ENCODE measurements at places on chromosomes 3 and 15.

- DNase-seq = no peak
Measured at GRCh38 chr3:161939918-161940620, 443.5 kb downstream of the OTOL1 start.

- no peak for DNase-seq
Measured at GRCh38 chr3:124584552-124585391, 145.5 kb upstream of the UMPS start.

- DNase-seq = no peak
Measured at GRCh38 chr3:179018808-179019207, 52.8 kb downstream of the ZMAT3 start.

- no peak for DNase-seq
Measured at GRCh38 chr3:16177962-16178627, 3.6 kb downstream of the GALNT15 start.

- no peak for DNase-seq
Measured at GRCh38 chr15:80789296-80789695, 10.1 kb downstream of the CEMIP start.

DNA sequence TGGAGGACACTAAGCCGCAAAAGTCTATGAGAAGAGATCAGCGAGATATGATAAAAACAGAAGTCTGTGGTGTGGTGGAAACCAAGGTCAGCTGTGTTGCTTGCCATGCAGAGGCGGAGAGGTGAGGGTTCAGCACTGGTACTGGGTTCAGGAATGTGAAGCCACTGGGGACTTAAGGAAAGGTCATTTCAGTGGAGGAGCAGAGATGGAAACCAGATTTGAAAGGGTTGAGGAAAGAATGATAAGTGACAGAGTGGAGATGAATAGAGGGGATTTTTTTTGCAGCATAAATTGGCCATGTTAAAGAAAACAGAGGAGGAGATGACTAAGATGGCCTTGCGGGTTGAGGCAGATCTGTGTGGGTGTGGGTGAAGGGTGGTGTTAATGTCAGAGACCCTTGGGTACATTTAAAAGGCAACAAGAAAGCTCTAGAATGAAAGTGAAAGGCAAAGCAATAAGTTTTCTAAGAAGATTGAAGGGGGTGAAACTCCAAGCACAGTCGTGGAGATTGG, 265.5 kb downstream of the ADAMTSL3 start:
- no peak for DNase-seq

DNA sequence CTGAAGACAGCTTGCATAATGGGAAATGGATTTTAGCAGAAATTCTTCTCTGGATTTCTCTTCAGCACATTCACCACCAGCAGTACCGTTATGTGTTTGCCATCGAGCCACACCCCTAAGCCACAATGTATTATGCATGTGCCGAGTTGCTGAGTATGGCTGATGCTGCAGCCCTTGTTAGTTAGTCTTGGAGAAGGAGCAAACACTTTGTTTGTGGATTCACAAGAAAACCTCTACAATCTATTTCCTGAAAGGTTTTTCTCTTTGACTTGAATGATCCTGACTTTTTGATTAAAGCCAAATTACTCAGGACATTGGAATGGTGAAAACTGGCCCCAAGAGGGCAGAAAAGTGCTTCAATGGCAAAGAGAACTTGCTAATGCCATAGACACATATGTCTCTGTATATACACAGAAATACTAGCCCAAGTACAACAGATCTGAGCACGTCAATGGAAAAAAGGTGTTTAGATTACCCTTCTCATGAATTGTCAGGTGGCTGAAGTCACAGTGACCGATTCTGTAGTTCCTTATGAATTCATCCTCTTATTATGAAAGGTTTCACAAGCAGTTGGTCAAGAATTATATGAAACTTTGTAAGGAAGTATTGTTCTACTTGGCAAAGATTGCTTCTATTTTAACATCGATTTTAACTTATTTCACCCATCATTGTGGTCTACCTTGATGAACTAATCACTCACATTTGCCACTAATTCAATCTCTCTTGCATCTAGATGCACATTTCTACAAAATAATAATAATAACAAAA, 103.0 kb downstream of the P3H2 start:
- no peak for DNase-seq

- no peak for DNase-seq
Measured at GRCh38 chr3:110686701-110687100, 384.9 kb upstream of the NECTIN3 start.

DNA sequence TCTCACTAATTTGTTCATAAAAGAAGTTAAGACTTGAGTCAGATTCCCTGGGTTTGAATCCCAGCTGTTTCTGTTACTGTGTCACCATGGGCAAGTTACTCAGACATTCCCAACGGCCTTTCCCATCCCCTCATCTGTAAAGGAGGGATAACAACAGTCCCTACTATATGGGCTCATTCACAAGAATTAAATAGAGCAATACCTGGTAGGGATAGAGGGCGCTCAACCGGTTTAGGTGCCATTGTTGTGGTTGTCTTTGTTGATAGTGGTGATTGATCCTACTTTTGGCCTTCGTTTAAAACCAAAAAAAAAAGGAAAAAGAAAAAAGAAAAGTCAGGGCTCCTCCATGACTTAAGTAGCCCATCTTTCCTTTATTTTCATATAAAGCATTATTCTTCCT, 563.1 kb downstream of the GRM7 start:
- DNase-seq = no peak

- peak; percentile 92 for DNase-seq
Measured at GRCh38 chr15:60371175-60372051, 26.4 kb downstream of the ANXA2 start.

GRCh38 chr3:143849854-143850549, 1.7 kb upstream of the SLC9A9 start:
- peak; percentile 19 for DNase-seq

GRCh38 chr15:99616129-99616528, 50.3 kb downstream of the MEF2A start:
- DNase-seq = no peak

DNA sequence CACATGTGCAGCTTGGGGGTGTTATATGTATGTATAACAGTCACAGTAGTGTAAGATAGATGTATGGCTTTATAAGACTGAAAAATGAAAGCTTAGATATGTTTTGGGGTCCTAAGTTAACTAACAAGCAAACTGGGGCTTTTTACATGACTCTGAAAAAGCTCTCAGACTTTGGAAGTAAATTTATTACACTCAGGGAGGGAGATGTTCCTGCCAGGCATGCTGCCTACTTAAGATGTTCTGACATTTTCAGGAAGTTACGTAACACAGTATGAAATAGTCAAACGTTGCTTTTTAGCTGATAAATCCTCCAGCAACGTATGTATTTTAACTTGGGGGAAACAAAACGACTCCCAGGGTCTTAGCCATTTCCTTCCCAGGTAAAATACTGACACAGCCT, 1.7 kb upstream of the IFT57 start:
- DNase-seq = no peak

- DNase-seq = no peak
Measured at GRCh38 chr15:96209285-96209735, 121.2 kb upstream of the NR2F2 start.

- peak; percentile 68 for DNase-seq
Measured at GRCh38 chr15:80317389-80318182, 65.6 kb upstream of the CTXND1 start.

DNA sequence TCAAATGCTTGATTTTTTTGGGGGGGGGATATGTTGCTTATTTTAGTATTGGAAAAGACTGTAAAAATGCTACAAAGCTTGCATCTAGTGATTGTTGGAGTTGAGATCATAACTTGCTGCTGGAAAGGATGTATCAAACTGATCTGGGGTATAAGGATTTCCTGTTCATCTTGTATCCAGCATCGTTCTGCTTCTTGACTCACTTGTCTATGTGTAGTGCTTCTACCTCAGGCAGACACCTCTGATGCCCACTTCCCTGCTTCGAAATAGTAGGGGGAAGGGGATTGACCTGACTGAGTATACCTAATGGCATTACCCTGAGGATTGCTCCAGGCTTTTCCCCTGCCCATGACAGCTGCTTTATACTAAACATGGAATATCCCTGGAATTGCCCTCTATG, 42.7 kb downstream of the STT3B start:
- no peak for DNase-seq

DNA sequence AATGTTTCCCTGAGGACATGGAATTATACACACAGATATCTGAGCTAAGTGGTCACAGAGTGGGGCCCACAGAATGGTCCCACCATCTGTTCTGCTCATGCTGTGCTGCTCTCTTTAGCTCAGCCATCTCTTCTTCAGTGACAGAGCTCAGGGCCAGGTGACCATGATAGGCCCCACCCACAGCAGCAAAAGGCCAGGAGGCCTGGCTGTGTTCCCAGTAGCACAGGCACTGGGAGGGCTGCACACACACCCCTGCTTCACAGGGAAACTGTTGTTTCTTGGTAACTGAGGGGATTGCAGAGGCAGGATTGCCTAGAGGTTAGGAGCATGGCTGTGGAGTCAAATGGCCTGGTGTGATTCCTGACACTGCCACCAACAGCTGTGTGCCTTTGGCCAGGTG, 4.8 kb upstream of the FBXW12 start:
- DNase-seq = no peak

GRCh38 chr3:59310736-59311135, 260.9 kb upstream of the CFAP20DC start:
- no peak for DNase-seq

DNA sequence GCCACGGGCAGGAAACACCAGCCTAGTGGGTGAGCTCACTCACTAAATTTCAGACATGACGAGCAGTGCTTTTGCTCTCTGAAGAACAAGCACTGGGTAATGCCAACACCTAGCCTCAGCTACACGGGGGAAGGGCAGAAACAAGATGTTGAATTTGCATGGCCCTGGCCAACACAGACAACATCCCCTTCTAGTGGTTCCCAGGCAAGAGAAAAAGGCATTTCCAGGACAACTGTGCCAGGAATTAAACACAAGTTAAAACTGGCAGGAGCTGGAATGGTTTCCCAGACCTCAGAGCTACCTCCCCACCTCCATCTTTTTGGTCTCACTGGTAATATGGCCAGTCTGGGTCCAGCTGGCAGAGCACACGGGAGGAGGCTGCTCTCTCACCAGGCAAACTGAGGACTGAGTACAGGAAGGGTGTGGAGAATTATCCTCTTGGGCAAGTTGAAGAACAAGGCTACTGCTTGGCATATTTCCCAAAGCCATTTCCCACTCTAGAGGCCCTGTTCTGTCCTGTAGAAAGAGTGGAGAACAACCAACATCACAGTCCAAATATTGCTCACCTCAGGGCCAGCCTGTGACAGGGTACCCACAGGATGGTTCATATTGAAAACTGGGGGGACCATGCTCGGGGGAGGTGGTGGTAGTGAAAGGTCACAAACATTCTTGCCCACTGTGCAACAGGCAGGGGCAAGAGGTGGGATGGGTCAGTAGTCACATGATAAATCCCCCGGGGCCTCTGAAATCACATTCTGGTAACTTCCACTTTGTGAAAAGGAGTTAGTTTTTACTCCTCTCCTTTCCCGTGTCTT, 26.5 kb downstream of the TSPAN3 start:
- DNase-seq = no peak

DNA sequence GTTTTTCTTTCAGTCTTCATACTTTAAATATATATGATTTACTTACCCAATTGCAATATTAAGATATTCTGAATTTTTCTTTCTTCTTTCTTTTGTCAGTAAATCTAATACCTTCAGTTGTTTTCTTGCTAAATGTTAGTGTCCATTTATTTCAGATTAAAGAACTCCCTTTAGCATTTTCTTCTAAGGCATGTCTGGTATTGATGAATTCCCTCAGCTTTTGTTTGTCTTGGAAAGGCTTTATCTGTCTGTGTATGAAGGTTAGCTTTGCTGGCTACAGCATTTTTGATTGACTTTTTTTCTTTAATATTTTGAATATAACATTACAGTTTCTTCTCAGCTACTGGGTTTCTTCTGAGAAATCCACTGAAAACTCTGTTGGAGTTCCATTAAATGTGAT, 64.0 kb upstream of the PLSCR4 start:
- no peak for DNase-seq

DNA sequence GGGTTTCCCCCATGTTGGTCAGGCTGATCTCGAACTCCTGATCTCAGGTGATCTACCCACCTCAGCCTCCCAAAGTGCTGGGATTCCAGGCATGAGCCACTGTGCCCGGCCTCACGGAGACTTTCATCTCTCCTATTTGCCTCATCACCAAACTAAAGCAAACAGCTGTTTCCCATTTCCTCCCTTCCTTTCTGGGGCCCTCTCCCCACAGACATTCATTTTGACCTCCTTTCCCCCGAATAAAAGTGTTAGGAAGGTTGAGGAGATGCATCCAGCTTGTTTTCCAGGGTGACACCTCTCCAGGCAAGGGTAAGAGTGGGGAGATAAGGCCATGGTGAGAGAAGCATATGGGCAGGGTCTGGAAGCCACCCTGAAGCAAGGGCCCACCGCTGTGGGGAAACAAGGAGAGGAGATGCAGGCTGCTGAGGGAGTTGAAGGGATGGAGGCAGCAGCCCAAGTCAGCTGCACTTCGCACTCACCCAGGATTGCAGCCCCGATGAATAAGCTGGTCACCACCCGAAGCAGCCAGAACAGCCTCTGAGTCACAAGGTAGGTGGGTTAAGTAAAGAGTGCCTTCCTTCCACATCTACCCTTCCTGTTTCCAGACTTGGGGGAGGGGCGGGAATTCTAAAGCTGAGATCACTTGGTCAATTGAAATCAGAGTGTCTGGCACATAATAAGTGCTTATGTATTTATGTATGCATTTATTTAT, 7.7 kb downstream of the DUOXA2 start:
- peak; percentile 51 for DNase-seq

GRCh38 chr3:106728315-106729098, 648.7 kb upstream of the CCDC54 start:
- peak; percentile 96 for DNase-seq

GRCh38 chr3:179027326-179027900, 44.2 kb downstream of the ZMAT3 start:
- no peak for DNase-seq

GRCh38 chr15:100994597-100995446, 75.7 kb downstream of the LRRK1 start:
- no peak for DNase-seq

DNA sequence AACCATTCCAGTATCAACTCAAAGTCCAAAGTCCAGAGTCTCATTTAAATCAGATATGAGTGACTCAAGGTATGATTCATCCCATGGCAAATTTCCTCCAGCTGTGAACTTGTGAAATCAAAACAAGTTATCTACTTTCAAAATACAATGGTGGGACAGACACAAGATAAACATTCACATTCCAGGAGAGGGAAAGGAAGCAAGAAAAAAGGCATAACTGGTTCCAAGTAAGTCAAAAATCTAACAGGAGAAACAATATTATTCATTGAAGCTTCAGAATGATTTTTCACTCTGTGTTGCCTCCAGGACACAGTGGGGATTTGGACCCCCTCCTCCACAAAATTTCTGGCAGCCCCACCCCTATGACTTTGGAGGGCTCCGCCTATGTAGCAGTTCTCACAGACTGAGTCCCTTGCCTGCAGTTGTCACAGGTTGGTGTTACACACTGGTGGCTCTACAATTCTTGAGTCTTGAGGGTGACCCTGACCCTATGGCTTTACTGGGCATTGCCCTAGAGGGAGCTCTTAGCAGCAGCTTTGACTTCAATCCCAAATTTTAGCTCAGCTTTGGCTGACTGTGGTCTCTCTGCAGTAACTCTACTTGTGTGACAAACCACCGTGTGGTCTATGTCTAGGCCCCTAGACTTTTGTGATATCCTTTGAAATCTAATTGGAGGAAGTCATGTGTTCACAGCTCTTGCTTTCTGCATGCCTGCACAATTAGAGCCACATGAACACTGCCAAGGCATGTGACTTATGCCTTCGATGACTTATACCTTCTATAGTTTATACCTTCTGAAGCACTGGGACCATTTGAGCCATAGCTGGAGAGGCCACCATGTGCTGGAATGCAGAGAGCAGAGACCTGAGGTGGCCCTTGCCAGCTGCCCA, 644.2 kb downstream of the GRM7 start:
- DNase-seq = no peak

GRCh38 chr3:71421820-71422566, 161.5 kb downstream of the FOXP1 start:
- no peak for DNase-seq

- DNase-seq = no peak
Measured at GRCh38 chr15:69869881-69870505, 227.7 kb downstream of the TLE3 start.

Measured in AG04449 (cell line).